NCI-H1930 (cell line): ENCODE measurements at places on chromosomes 4 and X.

GRCh38 chr4:124429746-124430250, 282.7 kb downstream of the ANKRD50 start:
- no peak for DNase-seq

GRCh38 chr4:3759236-3759635, 6.9 kb upstream of the ADRA2C start:
- no peak for DNase-seq

GRCh38 chr4:98289375-98289774, 28.2 kb downstream of the RAP1GDS1 start:
- DNase-seq, result no peak

GRCh38 chr4:71785959-71786358, 2.1 kb upstream of the GC start:
- no peak for DNase-seq

- no peak for DNase-seq
These were observed 15.9 kb upstream of the UBE2D3 start for GRCh38 chr4:102843273-102843672.

- no peak for DNase-seq
These were observed 167.8 kb downstream of the PACRGL start for GRCh38 chr4:20868108-20868507.

- DNase-seq, result no peak
These were observed 27.2 kb downstream of the HSPA4L start for GRCh38 chr4:127809173-127809800.
